ENCODE measurements at places on chromosomes 12 and 14.

DNA sequence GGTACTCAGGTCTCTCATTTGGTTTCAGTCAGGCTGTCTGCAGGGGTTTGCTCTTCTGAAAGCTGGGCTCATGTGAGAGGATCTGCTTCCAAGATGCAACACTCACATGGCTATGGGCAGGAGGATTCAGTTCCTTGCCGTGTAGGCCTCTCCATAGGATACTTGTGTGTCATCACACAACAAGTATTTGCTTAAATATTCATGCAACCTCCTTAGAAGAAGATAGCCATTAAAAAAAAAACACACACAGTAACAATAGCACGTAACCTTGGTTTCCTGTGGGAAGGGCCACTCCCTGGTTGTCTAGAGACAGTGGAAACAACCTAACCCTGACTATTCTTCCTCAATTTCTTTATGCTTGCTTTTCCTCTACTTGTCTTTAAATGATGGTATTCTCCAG lies 31.8 kb upstream of the CLEC4E start:
- DNase-seq: no peak

DNA sequence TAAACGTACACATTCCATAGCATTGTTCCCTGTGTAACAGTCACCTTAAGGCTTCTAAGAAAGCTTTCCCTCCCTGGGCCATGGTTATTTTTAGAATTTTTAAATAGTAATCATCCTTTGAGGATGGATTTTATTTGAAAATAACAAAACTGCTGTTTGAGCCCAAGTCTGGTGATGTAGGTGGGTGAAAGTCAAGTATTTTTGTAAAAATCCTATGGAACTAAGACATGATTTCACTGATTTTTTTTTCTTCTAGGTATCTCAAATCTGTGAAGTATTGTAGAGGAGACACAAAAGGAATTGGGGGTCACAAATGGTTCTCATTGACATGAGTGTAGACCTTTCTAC lies 1.4 kb downstream of the ISCU start:
- no peak for DNase-seq

- no peak for DNase-seq
These were observed 260.1 kb upstream of the OR4E1 start for GRCh38 chr14:21933681-21934080.

GRCh38 chr14:78425330-78425729 lies 255.2 kb downstream of the NRXN3 start:
- DNase-seq: no peak

- no peak for DNase-seq
These were observed 131.4 kb upstream of the CNTN1 start for GRCh38 chr12:40560848-40561247.

GRCh38 chr14:81801921-81802320 lies 268.3 kb upstream of the SEL1L start:
- no peak for DNase-seq

DNA sequence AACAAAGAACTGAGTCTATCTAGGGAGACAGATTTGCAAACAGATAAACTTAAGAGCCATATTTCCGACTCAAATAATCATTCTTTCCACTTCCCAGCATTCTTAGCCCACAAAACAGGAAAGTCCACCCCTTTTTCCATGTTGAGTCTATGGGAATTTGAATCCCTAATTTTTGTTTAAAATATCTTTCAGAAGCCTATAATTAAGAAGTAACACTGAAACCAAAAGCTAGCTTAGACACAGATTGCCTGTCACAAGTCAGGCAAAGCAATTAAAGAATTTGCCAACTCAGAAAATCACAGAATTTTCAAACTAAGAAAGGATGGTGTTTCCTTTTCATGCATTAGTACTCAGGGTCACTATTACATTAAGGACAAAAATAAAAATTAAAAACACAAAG lies 17.0 kb downstream of the ATP2B1 start:
- no peak for DNase-seq

DNA sequence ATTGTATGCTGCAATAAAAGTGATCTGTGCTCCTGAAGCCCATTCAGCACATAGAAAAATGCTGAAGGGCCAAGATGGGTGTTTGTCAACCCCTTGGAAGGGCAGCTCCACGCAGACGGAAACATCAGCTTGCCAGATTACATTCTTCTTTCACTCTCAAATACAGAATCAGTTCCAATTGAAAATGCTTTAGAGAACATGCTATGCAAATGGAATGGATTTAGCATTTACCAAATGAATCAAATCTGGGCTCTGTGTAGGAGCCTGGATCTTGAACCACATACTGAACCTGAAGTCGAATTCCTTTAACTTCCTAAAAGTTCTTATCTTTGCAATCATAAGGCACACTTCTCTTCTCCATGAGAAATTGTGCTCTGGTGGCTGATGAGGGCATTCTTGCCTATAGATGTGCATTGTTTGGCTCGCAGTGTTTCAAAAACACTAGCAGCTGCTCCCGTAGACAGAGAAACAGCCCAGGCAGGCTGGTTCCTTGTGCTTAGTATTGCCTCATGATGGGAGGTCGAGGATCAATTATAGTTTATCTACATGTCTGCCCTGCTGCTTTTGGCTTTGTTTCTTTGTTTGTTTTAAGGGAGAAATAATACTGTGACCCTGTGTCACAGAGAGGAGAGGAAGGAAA lies 489.8 kb upstream of the FLRT2 start:
- no peak for DNase-seq

- DNase-seq: no peak
These were observed 18.5 kb downstream of the ATL1 start for GRCh38 chr14:50578433-50578832.

DNA sequence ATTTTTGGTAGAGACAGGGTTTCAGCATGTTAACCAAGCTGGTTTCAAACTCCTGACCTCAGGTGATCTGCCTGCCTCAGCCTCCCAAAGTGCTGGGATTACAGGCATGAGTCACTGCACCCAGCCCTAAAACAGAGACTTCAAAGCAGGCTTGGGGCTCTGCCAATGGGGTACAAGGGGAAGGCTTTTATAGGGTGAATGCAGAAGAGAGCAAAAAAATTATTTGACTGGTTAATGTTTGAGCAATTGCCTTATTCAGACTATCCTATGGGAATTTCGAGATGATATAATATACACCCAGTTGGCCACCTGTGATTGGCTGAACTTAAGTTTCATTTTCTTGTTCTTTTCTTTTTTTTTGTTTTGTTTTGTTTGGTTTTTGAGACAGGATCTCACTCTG lies 31.5 kb upstream of the ACTN1 start:
- DNase-seq: no peak

- peak; percentile 28 for DNase-seq
These were observed 40.0 kb upstream of the SRSF5 start for GRCh38 chr14:69726761-69727511.

All from Panc1 (cell line).